ENCODE measurements at places on chromosomes 1 and 21.

DNA sequence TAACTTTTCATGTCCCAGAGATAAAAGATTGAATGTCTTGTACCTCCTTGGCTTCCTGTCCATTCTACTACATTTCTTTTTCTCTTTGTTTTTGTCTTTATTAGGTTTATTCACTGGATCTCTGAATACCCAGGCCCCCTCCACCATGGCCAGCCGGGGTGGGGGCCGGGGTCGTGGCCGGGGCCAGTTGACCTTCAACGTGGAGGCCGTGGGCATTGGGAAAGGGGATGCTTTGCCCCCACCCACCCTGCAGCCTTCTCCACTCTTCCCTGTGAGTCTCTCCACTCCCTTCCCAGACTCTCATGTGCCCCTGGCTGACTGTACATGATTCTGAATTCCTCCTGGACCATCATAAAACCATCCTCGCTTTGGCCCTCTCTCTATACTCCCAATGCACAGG, 10.2 kb downstream of the POLR3GL start:
- no peak for DNase-seq

GRCh38 chr1:172663732-172664131, 4.8 kb downstream of the FASLG start:
- no peak for DNase-seq

- DNase-seq = no peak
These were observed 163.9 kb downstream of the AKT3 start for GRCh38 chr1:243686159-243686558.

GRCh38 chr1:73781251-73781650, 416.7 kb downstream of the LRRIQ3 start:
- DNase-seq = no peak

GRCh38 chr1:44700573-44700972, 26.1 kb downstream of the ARMH1 start:
- DNase-seq = no peak

- no peak for DNase-seq
These were observed 28.0 kb upstream of the DNASE2B start for GRCh38 chr1:84370266-84370665.

- DNase-seq = no peak
These were observed 41.1 kb upstream of the IL19 start for GRCh38 chr1:206729507-206729906.

DNA sequence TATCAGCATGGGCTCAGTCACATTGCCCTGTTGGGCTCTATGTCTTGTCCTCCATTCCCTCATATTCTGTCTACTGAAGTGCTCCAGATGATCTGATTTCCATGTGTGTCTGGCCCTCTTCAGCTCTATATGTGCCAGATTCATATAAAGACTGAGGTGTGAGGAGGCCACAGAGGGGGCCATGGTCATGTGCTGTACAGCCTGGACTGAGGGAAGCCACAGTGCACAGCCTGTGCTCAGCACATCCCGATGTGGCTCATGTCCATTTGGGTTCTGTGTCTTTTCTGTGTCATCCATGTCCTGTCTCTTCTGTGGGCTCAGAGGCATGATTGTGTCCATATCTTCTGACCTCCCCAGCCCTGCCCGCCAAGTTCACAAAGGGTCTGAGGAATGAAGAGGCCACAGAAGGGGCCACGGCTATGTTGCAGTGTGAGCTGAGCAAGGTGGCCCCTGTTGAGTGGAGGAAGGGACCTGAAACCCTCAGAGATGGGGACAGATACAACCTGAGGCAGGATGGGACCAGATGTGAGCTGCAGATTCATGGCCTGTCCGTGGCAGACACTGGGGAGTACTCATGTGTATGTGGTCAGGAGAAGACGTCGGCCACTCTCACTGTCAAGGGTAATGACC, 97.0 kb downstream of the OBSCN start:
- no peak for DNase-seq

DNA sequence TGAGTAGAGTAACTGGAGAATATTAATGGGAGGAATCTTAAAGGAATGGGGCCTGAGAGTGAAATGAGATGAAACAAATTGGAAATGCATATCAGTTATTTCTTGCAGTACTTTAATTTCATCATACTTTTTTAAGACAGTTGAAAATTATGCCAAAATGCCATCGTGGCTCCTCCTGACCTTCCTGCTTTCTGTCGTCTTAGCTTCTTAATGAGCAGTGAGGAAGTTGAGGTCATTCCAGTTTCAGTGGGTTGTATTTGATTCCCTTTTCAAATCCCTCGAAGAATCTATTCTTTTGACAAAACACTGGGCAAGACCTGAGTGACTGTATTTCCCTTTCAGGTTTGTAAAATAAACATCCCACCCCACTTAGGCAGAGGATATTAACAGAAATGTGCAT, 134.9 kb upstream of the MAP1LC3C start:
- DNase-seq = no peak

DNA sequence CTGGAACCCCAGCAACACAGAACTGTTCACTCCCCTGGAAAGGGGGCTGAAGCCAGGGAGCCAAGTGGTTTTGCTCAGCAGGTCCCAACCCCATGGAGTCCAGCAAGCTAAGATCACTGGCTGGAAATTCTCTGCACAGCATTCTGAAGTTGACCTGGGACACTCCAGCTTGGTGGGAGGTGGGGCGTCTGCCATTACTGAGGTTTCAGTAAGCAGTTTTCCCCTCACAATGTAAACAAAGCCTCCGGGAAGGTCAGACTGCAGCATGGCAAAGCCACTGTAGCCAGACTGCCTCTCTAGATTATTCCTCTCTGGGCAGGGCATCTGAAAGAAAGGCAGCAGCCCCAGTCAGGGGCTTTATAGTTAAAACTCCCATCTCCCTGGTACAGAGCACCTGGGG, 59.7 kb downstream of the INKA2 start:
- no peak for DNase-seq

GRCh38 chr21:15539376-15539775, 190.4 kb upstream of the USP25 start:
- no peak for DNase-seq

DNA sequence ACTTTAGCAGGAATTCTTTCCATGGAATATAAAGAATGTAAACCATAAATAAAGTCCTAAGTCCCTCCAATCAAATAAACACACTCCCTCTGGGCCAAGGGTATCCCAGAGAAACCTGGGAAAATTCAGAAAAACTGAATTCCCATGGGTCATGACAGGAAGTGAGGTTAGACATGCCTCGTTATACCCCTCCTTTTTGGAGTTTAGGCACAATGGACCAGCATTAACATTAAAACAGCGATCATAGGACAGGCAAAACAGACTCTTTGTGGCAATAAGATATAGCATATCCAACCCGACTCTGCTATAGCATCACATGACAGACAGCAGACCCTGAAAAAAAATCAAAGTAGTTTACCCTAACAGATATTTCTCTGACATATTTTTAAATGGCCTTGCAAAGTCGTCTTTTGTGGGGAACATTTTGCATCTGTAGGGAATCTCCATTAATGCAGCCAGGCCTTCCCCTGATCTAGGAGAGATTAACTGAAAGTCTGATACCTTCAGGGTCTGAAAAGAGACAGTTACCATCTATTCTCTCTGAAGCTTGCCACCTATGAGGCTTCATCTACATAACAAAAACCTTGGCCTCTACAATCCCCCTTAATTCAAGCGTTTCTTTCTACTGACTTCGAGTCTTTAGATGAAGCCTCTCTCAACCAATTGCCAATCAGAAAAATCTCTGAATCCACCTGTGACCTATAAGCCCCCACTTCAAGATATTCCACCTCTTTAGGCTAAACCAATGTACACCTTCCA, 143.0 kb upstream of the KCNK1 start:
- no peak for DNase-seq

- DNase-seq = no peak
These were observed 2.1 kb downstream of the TMEM240 start for GRCh38 chr1:1538334-1538733.

DNA sequence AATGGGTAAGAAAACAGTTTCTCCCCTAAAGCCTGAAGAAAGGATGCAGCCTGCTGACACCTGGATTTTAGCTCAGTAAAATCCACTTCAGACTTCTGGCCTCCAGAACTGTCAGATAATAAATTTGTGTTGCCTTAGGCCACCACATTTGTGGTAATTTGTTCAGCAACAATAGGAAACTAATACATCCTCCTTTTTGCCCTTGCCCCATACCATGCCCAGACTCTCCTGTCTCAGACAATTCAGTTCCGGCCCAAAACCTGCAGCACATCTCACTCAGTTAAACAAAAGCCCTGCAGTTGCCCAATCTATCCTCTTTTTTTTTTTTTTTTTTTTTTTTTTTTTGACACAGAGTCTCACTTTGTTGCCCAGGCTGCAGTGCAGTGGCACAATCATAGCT, 25.8 kb downstream of the SMIM12 start:
- DNase-seq = no peak

- no peak for DNase-seq
These were observed 24.7 kb downstream of the NPHP4 start for GRCh38 chr1:5967351-5968160.

GRCh38 chr1:165143437-165144065, 213.0 kb downstream of the LMX1A start:
- DNase-seq = no peak

DNA sequence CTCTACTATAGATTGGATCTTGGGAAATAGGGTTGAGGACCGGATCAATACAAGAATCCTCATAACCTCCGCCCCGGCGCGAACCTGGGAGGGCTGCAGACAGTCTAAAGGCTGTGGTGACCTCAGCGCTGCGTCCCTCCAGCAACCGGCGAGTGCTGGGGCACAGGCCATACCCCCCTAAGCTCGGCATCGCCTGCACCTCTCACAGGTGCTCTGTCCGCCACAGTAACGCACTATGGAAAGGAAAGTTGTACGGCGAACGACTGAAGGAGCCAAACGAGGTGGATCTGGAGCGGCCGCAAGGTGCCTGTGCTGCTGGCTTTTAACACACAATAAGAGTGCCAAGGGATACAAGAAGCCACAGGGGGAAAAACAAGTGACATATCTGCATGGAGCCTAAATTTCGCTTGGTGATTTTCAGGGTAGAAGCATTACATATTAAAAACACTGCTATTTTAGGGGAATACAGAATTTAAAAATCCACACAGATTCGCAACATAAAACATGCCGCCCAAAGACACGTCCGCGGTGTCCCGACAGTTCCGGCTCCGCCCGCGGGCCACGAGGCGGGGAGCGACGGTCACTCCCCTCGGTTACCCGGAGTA, 1.4 kb upstream of the RBM15 start:
- DNase-seq = no peak

All from SW 1271 (cell line).